ENCODE measurements at places on chromosomes 3 and 15.
A peak's percentile ranks its signal among the peaks of the same experiment; 100 is the strongest.

DNA sequence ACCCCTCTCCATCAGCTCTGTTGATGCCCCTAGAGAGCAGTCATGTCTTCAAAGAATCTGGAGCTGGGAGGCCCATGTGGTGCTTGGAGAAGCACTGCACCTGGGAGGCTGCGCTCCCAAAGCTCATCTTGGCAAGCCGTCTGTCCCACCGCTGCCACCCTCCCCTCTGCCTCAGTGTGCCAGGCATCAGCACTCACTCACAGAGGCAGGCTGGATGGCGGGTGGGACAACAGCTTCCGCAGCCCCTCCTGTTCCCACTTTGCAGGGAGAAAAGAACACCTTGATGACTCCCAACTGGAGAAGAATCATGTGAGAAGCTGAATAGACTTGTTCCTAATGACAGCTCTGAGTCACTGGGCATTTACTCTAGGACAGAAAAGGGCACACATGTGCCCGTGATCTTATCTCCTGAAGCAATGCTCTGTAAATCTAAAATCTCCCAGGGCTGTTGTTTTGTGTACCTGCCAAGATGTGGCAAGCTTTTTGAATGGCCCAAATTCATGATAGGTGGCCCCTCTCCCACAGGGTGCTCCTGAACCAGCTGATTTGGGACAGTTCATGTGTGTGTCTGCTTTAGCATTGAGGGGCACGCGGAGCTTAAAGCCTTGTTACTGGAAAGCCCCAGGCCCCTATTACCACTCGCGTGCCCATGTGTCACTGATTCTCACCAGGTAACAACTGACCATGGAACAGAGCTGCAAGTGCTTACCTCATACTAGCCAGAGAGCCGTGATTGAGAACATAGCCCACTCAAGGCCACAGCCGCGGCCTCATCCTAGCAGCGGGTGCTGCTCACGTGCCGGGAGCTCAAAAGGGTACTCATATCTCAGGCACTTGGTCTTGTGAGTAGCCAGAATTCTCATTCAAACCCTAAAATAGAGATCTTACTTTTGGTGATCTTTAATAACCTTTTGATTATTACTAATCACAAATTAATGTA is 104.4 kb downstream of the DNAJB8 start:
- no peak for DNase-seq

DNA sequence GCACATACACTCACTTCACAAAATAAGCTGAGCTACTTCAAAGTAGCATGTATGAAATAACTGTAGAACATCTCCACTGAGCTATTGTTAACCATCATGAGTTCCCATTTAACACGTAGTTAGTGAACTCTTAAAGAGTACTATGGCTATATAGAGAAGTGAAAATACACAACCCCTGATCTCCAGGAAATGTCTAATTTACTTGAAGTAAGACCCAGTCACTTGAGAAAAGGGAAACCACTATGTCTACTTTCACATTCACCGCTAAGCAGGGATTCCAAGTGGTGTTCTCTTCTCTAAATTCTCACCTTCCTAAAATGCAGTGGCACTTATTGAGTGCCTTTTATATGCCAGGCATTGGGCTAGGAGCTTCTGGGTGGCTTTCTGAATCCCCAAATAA is 35.0 kb upstream of the COLQ start:
- DNase-seq = peak; percentile 22

DNA sequence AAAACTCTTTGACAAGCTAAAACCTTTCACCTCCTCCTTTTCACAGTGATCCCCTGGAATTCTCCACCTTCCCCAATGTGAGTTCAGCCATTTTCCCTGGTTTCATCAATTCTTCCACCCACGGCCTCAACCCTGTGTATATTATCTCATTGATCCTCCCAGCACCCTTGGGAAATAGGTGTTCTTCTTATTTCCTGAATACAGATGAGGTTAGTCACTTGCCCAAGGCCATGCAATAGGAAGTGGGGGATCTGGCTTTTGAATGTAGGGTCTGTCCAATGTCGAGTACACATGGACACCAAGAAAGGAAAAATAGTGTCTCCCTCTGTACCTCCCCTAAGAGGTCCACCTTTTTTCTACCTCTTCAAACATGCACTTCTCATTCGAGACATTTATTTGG is 262.8 kb upstream of the ST8SIA2 start:
- DNase-seq = no peak

DNA sequence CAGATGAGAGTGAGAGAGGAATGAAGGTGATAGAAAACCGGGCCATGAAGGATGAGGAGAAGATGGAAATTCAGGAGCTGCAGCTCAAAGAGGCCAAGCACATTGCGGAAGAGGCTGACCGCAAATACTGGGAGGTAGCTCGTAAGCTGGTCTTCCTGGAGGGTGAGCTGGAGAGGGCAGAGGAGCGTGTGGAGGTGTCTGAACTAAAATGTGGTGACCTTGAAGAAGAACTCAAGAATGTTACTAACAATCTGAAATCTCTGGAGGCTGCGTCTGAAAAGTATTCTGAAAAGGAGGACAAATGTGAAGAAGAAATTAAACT is 88.9 kb downstream of the EOMES start:
- no peak for DNase-seq

DNA sequence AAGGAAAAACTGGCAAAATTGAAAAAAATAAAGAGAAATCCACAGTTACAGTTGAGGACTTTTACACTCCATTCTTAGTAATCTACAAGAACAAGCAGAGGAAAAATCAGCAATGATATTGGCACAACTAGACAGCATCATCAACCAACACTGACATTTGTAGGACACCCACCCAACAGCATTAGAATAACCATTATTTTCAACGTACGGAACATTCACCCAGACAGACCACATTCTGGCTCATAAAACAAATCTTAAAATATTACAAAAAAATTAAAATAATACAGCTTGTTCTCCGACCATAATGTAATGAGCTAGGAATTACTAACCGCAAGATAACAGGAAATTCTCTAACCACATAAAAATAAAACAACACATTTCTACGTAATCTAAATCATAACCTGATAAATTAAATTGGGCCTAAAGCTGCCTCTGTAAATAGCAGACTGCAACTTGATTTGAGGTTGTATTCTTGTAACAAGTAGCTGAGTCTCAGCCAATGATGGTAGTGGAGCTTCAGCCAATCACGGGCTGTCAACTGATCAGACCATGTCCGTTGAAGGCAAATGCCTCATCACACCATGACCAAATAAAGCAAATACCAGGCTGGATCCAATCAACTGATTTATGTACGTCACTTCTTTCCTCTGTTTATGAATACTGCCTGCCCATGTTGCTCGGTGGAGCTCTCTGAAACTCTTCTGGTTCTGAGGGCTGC is 9.2 kb downstream of the PLSCR4 start:
- DNase-seq = no peak

GRCh38 chr15:74752531-74752930 is 3.9 kb downstream of the CYP1A2 start:
- DNase-seq = no peak

GRCh38 chr3:180694321-180694720 is 15.0 kb upstream of the CCDC39 start:
- DNase-seq = no peak

- no peak for DNase-seq
These were observed 89.5 kb upstream of the MANF start for GRCh38 chr3:51295625-51296024.

DNA sequence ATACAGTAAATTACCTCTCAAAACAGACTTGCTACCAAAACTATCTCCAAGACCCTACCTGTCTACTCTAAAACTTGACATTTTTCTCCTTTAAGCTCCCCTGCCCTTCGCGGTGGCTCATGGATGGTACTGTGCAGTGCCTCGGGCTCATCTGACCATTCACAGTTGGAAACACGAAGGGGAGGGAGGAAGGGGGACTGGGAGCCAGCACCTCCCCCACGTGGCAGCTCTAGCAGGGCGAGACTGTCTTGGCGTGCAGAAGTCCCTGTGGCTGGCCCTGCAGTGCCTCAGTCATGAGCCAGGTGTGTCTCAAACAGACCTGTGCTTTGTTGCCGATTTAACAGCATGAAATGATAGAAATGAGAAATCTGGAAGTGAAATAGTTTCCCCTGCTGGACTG is 372.0 kb downstream of the GABRG3 start:
- no peak for DNase-seq

- DNase-seq = no peak
These were observed 54.2 kb downstream of the GRIP2 start for GRCh38 chr3:14485981-14486380.

- DNase-seq = no peak
These were observed 6.8 kb upstream of the ADAMTS17 start for GRCh38 chr15:100348578-100348977.

- no peak for DNase-seq
These were observed 704.8 kb upstream of the CBLB start for GRCh38 chr3:106573605-106574004.

DNA sequence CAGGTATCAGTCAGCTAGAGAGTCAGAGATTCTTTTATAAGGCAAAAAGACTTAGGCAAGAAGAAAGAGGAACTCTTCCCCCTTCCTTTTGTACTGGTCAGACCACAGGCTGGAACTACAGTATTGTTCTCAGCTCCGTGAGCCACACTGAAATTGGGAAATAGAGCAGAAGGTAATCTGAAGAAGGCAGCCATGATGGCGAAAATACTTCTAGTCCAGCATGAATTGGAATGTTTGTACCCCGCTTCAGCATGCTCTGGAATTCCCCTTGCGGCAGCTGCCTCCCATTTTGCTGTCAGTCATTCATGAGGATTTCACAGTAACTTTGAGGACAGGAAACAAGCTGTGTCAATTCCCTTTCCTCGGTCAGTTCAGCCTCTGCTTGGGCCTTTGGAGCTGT is 96.2 kb downstream of the CORO2B start:
- no peak for DNase-seq

DNA sequence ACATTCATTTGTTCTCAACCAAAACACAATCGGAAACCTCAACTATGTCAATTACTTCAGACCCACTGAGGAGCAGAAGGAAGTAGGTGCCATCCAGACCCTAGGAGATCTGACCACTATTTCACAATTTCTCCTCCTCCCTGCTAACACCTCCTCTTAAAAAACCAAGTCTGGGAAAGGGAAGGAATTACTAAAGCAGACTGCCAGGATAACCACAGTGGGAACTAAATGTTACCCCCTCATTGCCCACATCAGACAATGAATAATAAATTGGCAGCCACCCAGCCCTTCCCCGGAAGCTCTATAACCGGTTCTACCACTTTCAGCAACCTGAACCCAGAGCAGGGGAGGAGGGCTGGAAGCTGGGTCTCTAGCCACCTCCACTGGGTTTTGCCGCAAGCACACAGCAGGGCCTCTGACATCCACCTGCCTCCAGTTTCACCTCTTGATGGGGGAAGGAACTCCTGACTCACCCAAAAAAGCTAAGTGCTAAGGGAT is 17.6 kb downstream of the C15orf62 start:
- DNase-seq = peak; percentile 58

- no peak for DNase-seq
These were observed 150.0 kb upstream of the CTDSPL start for GRCh38 chr3:37711721-37712120.

DNA sequence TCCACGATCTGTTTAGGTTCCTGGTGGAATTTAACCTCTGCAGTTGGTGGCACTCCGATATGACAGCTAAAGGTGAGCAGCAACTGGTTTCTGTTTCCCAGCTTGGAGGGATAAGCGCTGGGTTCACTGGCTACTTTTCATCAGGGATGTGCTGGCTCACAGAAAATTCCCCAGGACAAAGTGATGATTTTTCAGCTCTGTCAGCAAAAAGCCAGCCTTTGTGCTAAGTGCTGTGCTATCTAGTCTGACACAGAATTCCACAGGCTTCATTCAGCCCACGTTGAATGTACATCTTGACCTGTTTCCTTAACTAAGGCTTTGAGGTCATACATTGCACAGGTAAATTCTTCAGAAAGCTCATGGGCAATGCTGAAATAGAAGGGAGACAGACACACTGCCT is 81.5 kb upstream of the LRTM1 start:
- no peak for DNase-seq

GRCh38 chr3:101858464-101859030 is 9.2 kb downstream of the NFKBIZ start:
- DNase-seq = no peak

GRCh38 chr15:70342141-70342540 is 244.4 kb upstream of the TLE3 start:
- no peak for DNase-seq

DNA sequence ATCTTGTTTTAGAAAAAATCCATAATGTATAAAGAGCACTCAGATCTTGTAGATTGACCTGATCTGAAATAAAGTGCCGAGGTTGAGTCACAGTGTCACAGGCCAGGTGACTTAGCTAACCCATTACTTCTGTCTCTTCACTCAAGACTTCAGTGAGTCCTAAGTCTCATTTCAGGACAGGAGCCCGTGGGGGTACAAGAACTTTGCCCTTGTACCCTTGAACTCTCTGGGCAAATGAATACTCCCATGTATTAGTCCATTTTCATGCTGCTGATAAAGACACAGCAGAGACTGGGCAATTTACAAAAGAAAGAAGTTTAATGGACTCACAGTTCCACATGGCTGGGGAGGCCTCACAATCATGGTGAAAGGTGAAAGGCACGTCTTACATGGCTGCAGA is 160.2 kb downstream of the ZPLD1 start:
- DNase-seq = no peak

DNA sequence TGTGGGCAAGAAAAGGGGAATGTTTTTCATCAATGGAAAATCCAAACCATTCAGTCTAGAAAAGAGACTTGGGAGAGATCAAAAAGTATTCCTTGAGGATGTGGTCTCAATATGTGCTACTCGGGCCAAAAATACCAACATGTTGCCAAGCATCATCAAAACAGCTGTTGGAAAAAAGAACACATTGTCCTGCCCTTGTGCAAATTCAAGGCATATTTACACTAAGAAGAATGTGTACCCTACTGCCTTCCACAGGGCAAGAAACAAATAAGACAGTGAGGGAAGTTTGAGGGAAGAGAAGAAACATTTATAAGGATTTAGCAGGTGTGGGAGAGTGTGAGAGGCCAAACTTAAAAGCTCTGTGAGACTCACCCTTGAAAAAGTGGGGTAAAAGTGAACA is 252.1 kb downstream of the NTRK3 start:
- DNase-seq = no peak

- DNase-seq = no peak
These were observed 60.7 kb upstream of the RAB6B start for GRCh38 chr3:133956353-133956752.

DNA sequence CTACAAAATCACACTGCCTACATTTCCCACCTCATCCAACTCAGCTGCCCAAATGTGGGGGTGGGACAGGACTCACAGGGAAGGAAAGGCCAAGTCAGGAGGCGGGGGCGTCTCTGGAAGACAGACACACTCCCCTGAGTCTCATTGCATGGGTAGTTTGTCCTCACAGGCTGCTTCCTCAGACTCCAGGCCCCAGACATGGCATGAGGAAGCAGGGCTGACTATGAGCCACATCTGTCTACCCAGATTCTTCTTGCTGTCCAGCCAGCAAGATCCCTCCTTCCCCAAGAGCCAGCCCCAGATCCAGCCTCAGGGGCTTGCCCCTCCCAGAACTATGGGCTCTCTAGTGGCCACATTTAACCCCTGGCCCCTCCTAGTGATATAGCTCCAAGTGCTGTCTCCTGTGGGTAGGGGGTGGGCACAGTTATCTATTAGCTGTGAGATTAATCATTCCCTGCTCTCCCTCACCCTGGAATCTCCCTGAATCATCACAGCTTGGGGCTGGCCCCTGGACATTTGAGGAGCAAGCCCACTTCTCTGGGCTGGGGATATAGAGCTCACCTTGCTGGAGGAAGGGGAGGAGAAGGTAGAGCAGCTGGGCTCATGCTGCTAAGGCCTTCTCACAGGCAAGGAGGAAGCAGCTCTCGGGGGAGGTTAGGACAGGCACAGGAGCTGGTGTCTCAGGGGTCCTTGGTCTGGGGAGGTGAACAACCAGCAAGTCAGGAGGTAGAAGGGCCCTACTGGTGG is 2.1 kb upstream of the CCDC33 start:
- DNase-seq = no peak

Measured in CD4-positive, alpha-beta T cell treated with Interleukin-4 for 4 hours (primary cell).